ENCODE measurements at places on chromosomes 3 and 15.

DNA sequence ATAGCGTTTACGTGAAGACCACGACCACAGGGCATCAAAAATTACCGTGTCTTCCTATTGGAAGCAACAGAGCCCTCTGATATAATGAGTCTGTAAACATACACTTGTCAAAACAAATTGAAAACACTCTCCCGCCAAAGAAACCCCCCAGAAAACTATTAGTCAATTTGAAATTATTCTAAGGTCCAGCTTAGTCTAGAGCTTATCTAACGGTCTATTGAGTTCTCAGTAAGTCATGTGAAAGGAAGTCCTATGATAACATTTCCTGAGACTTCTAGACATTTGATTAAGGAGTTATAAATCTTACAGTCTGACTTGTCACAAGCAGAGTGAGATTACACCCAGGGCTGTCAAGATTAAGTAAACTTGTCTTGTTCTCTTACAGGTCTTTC lies 356.3 kb downstream of the FOXP1 start:
- no peak for DNase-seq

GRCh38 chr3:146322216-146322817 lies 71.4 kb upstream of the PLSCR4 start:
- DNase-seq, result no peak

DNA sequence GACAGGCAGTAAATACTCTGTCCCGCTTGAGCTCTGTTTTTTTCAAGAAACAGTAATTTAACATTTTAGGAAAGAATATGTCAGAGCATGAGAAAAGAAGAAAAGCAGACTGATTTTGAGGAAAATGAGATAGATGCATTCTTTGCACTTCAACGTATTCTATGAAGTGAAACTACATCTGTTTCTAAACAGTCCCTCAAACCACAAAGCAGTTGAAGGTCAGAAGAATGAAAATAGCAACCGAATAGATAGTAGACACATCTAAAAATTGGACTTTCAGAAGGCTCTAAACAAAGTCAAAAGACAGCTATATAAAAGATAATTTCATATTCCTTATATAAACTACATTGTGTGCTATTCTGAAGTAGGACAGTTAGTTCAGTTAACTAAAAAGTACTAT lies 172.6 kb upstream of the LRRC3B start:
- DNase-seq, result no peak

DNA sequence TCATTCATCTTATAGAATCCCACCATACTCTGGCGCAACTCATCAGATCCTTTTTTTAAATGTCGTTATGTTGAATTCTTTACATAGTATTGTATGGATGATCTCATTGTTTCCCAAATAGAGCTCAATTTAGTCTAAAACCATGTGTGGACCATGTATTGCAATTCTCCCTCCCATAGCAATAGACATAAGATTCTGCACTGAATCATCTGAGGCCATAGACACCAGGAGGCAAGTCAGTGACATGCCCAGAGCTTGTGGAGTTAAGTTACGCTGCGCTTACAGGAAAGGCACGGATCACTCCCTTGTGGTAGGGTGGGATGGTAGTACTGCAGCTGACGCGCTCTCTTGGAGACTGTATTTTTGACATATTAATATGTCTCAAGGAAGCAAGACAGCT lies 211.0 kb downstream of the GABRB3 start:
- DNase-seq, result no peak

GRCh38 chr15:70196372-70197316 lies 98.9 kb upstream of the TLE3 start:
- peak; percentile 69 for DNase-seq
